ENCODE measurements at places on chromosomes 6 and 20. TPM values are rescaled to one million over a fixed set of nuclear protein-coding genes. Genes with fewer than 3 reads are reported as not detected.

The BTN1A1 gene
- not detected for total RNA-seq

GRCh38 chr6:96104910-96105309 lies 89.1 kb downstream of the FUT9 start:
- no peaks in the 10 kb centered on the region for H3K36me3 ChIP-seq
- no peaks in the 10 kb centered on the region for H3K27me3 ChIP-seq
- no peak overlapping the region for H3K4me3 ChIP-seq
- DNase-seq = no peak

The GFOD1 gene
- total RNA-seq = 3.7 TPM

DNA sequence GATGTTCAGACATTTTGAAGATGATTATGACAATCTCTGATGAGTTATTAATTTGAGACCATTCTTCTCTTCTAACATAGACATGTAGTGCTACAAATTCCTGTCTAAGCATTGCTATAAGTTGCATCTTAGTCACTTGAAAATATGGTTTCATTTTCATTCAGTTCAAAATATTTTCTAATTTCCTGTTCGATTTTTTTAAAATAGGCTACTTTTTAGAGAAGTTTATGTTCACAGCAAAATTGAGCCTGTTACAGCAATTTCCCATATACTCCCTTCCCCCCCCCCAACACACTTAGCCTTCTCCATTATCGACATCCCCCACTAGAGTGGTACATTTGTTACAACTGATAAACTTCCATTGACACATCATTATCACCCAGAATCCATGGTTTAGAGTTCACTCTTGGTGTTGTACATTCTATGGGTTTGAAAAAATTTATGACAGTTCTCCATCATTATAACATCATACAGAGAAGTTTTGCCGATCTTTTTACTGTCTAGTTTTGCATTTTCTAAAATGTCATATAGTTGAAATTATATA lies 31.2 kb downstream of the PLAGL1 start:
- no peak overlapping the region for H3K27ac ChIP-seq
- no peaks in the 10 kb centered on the region for H3K27me3 ChIP-seq
- no peaks in the 10 kb centered on the region for H3K4me1 ChIP-seq
- H3K36me3 ChIP-seq = no peaks in the 10 kb centered on the region

- H3K27me3 ChIP-seq = no peaks in the 10 kb centered on the region
- H3K27ac ChIP-seq = peak overlapping the region; percentile 4
- H3K36me3 ChIP-seq = no peaks in the 10 kb centered on the region
- peaks cover 13% of the 10 kb centered on the region for H3K4me1 ChIP-seq
- DNase-seq = no peak
These were observed 206.3 kb downstream of the PREX1 start for GRCh38 chr20:48621376-48622078.

GRCh38 chr20:58092871-58093270 lies 135.6 kb downstream of the ANKRD60 start:
- no peaks in the 10 kb centered on the region for H3K36me3 ChIP-seq
- no peaks in the 10 kb centered on the region for H3K27me3 ChIP-seq
- no peak for DNase-seq
- no peak overlapping the region for H3K27ac ChIP-seq
- no peak overlapping the region for H3K4me3 ChIP-seq

The ACSS1 gene
- total RNA-seq = 27.7 TPM

- H3K4me1 ChIP-seq = peaks cover 6% of the 10 kb centered on the region
- no peak overlapping the region for H3K4me3 ChIP-seq
- no peaks in the 10 kb centered on the region for H3K27me3 ChIP-seq
- DNase-seq = no peak
- H3K36me3 ChIP-seq = no peaks in the 10 kb centered on the region
These were observed 256.0 kb upstream of the TCF21 start for GRCh38 chr6:133632906-133633305.

GRCh38 chr20:34524426-34524825 lies 8.2 kb downstream of the DYNLRB1 start:
- no peaks in the 10 kb centered on the region for H3K27me3 ChIP-seq
- H3K27ac ChIP-seq = no peak overlapping the region
- peaks cover 16% of the 10 kb centered on the region for H3K4me1 ChIP-seq
- no peak for DNase-seq
- H3K36me3 ChIP-seq = no peaks in the 10 kb centered on the region
- no peak overlapping the region for H3K4me3 ChIP-seq

- no peak for DNase-seq
- H3K27ac ChIP-seq = peak overlapping the region; percentile 21
- no peaks in the 10 kb centered on the region for H3K27me3 ChIP-seq
- no peaks in the 10 kb centered on the region for H3K36me3 ChIP-seq
- H3K4me1 ChIP-seq = peaks cover 1% of the 10 kb centered on the region
- H3K4me3 ChIP-seq = no peak overlapping the region
These were observed 8.6 kb downstream of the ADTRP start for GRCh38 chr6:11769811-11770545.

The GLP1R gene
- total RNA-seq = not detected

All from ovary (tissue), 10 donors.